ENCODE measurements at places on chromosomes 12 and 14. TPM values are rescaled to one million over a fixed set of nuclear protein-coding genes. Genes with fewer than 3 reads are reported as not detected.

Gene PLD4
- 473 TPM for total RNA-seq

Gene PPP2R3C
- total RNA-seq: 46.0 TPM

Gene TGFB3
- 3.1 TPM for total RNA-seq

Gene PABPN1
- total RNA-seq: 259 TPM

Gene COX14
- 42.4 TPM for total RNA-seq

Gene SLC10A1
- not detected for total RNA-seq

Gene TUBA1C
- 142 TPM for total RNA-seq

Gene CACNB3
- total RNA-seq: 2.1 TPM
